Activated T-helper 9 cell treated with anti-CD3 and anti-CD28 coated beads, Interleukin-2, amount 50 U/mL, for 16 hours (primary cell): ENCODE measurements at places on chromosomes 6 and 20.
A peak's percentile ranks its signal among the peaks of the same experiment; 100 is the strongest.

DNA sequence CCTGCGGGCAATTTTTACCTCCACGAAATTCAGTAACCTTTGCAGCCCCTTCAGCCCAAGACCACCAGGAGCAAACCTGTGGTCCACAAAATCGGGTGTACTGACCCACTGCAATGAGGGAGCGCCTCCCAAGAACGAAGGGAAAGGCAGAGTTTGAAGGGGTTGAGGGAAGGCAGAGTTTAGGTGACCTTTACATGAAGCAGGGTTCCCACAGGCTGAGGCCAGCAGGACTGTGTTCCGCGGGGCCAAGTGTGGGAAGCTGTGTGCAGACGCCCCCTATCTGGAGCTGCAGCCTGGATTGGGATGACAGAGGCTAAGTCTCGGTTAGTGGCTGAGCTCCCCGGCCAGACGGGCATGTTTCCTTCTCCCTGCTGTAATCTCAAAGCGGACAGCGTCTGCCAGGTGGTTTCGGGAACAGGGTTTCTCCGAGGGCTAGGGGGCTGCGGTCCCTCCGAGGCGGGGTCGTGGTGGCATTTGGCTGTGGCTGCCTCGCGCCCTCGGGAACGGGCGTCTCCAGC lies 826 bp upstream of the PYGB start:
- DNase-seq: no peak

- no peak for DNase-seq
Observed at GRCh38 chr6:41122918-41123317, 31.2 kb downstream of the TREML1 start.

- DNase-seq: no peak
Observed at GRCh38 chr20:62537649-62538292, 62.0 kb upstream of the GATA5 start.

DNA sequence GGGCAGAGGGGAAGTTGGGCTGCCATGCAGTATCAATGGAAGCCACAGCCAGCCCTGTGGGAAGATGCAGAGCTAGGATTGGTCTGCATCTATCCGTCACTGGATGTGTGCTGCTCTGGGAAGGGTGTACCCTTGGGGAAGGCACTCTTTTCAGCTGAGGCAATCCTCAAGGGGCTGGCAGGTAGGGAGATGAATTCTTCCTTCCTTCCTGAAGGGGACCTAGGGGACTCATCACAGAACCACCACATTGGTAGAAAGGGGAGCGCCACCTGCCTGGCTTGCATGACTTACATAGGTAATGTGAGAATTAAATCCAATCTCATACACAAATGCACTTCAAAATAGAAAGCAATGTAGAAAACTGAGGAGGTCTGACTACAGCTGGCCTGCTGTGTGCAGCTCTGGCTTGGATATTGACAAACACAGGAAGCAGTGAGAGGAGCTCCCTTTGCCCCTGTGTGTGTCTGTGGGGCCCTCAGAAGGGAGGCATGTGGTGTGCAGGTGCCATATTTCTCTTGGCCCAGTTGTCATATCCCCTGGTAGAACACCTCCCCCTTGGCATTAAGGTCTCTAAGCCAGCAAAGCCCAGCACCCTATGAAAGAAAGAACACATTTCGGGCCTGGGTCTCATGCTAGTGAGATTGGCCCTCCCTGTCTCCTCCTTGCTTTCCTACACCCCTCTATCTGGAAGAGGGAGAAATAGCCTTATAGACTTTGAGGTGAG lies 260.3 kb upstream of the MOCS1 start:
- no peak for DNase-seq

- DNase-seq: no peak
Observed at GRCh38 chr20:25324412-25324811, 66.2 kb downstream of the ABHD12 start.

GRCh38 chr6:110852773-110853172 lies 21.8 kb upstream of the AMD1 start:
- DNase-seq: no peak

DNA sequence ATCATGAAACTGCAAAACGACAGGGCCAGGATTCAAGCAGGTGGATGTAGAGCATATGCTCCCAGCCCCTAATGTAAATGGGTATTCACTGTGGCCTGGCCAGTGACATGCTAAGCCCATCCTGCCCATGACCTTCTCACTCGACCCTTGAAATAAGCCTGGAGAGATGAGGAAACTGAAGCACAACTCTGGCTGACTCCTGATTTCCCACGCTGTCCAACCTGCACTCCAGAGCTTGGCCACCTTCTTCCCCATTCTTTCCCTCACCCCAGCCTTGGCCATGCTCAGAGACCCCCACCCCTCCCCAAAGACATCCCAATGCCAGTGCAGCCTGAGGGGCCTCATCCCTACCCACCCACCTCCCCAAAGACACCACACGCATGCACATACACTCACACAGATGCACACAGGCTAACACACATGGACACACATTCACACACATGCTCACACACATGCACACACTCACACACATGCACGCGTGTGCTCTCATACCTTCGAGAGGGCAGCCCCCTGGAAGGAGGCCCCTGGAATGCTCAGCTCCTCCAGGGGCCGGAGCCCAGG lies 12.4 kb downstream of the TFEB start:
- DNase-seq: no peak

GRCh38 chr6:16466800-16467553 lies 228.6 kb downstream of the GMPR start:
- DNase-seq: no peak

DNA sequence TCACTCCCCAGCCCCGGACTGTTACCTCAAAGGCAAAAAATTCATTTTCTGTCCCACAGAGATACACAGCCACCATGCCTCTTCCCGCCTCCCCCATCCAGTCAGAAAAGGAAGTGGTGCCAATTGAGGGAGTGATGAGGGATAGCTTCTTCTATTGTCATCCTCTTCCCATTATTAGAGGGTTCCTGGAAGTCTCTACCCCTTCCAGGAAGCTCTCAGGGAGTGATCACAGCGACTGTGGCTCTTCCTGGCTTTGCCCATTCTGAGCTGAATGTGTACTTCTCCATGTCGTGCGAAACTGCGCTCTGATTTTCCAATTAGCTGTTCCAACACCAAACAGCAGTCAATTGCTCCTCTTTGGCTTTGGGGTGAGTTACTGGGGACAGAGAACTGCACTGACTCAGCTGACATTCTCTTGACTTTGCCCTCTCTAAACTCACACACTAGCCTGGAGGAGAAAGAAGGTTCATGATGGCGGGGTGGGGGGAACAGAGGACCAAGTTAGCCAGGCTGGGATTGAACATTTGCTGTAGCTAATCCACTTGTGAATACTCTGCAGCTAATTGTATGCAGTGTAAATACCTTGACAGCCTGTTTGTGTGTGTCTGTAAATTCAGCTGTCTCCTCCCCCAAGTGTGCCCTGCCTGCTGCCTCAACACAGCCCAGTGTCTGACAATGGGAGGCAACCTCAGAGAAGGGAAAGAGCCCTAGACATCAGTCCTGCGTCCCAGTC lies 2.4 kb upstream of the MDGA1 start:
- no peak for DNase-seq

DNA sequence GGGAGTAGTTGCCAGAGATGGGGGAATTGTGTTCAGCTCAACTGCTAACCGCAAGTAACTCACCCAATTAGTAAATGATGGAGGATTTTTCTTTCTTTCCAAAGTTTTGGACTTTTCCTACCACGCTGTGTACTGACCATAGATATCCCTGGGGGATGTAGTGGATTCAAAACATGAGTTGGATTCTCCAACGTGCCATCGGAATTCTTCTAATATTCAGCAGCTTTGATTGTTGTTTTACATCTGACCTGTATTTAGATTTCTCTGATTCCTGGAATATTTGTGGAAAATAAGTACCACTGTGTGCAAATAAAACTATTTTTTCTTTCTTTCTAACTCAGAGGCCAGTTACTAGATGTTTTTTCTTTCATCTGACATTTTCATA lies 1.1 kb downstream of the CCDC170 start:
- no peak for DNase-seq

DNA sequence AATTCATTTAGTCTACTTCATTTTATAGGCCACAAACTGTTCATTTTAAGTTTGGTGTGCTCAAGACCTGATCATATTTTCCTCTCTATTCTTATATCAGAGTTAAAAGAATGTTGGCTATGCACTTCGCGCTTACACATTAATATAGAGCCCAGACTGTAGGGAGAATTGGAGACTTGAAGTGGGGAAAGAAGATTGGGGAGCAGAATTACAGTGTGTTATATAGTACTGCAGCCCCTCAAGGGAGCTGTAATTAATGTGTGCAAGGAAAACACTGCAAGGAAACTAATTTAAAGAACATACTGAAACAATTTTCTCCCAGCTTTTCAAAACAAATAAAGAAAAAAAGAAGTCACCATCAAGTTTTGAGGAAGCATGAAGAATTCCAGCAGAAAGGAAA lies 572.7 kb upstream of the FLRT3 start:
- no peak for DNase-seq

DNA sequence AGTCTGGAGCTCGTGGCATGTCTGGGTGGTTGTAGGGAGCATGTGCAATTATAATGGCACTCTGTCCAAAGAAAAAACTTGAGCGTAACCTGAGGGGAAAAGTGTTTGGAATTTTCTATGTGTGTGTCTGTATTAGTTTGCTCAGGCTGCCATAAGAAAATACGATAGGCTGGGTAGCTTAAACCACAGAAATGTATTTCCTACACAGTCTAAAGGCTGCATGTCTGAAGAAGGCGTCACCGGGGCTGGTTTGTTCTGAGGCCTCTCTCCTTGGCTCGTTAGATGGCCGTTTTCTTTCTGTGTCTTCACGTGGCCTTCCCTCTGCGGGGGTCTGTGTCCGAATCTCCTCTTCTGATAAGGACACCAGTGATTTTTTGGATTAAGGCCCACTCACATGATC lies 59.0 kb downstream of the IGF2R start:
- DNase-seq: no peak

DNA sequence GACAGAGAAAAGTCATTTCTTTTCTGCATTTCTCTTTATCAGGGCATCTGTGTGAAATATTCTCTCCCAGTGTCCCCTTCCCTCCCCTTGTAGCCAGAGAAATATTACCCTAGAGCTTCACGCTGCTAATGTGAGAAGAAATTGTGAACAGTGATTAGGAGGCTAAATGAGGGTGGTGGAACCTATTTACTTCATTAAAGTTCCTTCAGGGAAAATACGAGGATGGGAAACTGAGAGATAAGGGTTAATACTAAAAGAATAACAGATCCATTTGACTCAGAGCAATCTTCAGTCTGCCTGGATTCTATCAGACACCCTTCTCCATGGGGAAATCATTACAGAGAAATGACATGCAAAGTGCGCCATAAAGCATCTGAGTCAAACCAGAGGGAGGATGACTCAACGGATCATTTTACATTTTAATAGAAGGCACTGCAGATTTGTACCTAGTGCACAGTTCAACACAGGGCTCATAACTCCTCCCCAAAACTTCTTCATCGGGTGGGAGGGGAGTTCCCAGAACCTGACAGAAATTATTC lies 131.3 kb downstream of the GJA10 start:
- peak; percentile 23 for DNase-seq

DNA sequence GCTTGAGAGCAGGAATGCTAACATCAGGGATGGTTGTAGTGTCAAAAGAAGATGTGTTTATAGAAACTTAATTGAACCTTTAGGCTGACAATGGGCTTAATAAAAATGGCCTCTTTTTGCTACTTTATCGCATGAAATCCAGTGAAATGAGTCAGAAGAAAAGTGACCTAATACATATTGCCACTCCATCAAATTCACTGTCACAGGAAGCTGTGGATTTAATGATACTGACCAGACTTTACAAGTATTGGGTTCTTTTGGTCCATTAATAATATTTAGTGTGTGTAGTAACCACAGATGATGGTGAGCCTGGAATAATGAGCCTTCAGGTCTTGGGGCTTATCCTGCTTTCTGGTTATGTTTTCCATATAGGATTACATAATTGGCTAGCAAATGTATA lies 231.8 kb upstream of the GMDS start:
- DNase-seq: no peak

DNA sequence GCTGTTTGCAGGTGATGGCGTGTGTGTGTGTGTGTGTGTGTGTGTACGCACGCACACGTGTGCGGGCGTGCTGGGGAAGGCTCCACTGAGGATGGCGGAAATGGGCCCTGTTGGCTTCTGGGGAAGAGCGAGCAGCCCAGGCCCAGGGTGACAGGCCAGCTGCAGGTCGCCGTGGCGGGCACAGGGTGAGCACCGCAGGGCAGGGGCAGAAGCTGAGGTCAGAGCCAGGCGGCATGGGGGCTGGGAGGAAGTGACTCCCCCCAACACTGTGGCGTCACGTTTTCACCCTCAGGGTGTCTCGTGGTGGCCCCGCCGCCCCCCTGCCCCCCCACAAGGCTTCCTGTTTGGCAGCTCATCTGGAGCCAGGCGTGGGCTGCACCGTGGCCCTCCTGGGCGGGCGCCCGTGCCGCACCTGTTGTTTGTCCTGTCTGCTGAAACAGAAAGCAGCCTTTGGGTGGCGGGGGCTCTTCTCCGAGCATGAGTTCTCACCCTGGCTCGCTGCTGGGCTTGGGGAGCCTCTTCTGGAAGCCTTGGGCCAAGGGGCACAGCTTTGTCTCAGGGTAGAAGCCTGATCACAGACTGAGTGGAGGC lies 7.1 kb downstream of the RBM38 start:
- peak; percentile 78 for DNase-seq

DNA sequence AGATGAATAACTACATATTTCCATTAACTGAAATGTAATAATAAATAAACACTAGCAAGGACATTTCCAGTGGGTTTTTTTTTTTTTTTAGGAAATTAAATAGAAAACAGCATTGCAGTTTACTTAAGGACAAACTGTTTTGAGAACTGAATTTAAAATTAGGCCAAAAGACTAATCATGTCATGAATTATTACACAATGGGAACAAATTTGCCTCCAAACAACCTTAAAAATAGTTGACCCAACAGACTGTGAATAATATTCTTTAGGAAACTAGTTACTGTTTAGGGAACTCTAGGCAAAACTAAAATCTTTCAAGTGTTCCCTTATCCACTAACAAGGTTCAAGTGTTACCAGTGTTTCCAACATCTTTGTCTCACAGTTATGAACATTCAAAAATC lies 16.4 kb upstream of the COL12A1 start:
- no peak for DNase-seq

GRCh38 chr6:85983032-85983659 lies 340.5 kb upstream of the SYNCRIP start:
- no peak for DNase-seq

DNA sequence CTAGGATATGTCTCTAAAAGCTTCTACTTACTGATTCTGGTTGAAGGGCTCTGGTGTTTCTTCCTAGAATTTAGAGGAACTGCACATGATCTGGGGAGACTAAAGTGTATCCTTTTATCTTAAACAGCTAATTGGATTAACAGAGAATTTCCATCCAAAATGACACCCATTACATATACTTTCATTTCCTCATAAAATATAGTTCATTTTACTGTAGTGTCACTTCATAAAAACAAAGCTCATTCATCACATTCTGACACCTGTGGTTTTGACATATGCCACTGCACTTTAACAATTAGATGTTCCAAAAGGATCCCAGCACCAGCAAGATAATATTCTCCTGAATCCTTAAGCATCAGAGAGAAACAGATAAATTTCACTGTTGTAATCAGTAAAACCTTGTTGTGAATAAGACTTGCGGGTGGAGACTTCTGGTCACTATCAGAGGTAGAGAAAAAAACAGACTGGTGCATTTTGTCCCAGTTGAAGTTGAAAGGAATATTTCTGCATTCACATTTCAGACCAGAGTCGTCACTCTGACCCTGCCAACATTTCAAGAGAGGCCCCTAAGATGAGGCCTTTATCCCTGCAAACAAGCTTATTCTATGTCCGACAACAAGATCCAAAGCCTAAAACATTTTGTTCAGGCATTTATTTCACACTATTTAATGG lies 175.3 kb upstream of the BMP5 start:
- no peak for DNase-seq
